D721Med (cell line): ENCODE measurements at places on chromosomes 3 and 15.
A peak's percentile ranks its signal among the peaks of the same experiment; 100 is the strongest.

- no peak for DNase-seq
Observed at GRCh38 chr3:117596503-117596902, 886.9 kb downstream of the TUSC7 start.

GRCh38 chr15:89341316-89342005 is 6.8 kb upstream of the POLG start:
- no peak for DNase-seq

DNA sequence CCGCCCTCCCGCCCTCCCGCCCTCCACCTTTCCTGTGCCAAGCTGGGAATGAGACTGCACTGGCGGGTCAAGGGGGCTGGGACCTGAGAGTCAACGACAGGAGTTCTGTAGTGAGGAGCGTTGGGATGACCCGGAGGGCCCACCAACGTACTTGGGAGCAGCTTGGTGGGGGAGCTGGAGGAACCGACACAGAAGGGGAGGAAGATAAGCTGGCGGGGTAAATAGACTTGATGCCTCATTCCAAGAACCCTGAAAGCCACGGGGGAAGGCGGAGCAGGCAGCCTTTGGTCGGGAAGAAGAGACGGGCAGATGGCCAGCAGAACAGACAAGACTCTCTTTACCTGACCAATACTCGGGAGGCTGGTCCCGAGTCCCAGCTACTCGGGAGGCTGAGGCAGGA is 277 bp downstream of the FMN1 start:
- DNase-seq: no peak

DNA sequence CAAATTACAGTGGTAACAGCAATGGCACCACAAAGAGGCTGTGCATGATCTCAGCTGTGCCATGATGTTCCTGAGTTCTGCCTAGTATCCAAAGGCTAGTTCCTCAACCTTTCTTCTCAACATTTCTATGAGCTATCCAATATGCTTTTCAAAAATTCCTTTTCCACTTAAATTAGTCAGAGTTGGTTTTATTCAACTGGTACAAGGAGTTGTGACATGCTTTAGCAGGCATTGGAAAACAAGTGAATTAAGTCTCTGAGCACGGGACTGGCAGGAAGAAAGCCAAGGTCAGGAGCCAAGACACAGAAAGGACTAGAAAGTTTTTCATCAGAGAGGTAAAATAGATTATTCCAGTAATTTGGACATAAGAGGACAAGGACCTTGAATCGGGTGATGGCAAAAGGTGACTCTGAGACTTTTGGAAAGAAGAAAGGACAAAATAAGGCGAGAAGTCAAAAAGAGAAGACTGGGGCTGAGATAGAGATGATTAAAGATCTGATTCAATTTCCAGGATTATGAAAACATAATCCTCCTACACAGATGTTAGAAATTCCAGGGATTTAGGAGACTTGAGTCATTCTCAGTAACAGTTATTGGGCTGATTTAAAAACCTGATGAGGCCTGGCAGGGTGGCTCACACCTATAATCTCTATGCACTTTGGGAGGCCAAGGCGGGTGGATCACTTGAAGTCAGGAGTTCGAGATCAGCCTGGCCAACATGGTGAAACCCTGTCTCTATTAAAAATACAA is 36.1 kb downstream of the PBRM1 start:
- peak; percentile 45 for DNase-seq

DNA sequence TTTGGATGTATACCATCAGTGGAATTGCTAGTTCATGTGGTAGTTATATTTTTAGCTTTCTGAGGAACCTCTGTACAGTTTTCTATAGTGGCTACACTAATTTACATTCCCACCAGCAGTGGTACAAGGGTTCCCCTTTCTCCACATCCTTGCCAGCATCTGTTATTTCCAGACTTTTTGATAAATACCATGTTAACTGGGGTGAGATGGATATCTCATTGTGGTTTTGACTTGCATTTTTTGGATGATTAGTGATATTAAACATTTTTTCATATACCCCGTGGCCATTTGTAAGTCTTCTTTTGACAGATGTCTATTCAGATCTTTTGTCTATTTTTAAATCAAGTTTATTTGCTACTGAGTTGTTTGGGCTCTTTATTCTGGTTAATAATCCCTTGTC is 455.6 kb upstream of the RARB start:
- no peak for DNase-seq

GRCh38 chr15:89150762-89151664 is 62.8 kb downstream of the ABHD2 start:
- no peak for DNase-seq

- DNase-seq: no peak
Observed at GRCh38 chr3:23845326-23846216, 39.8 kb downstream of the UBE2E1 start.

GRCh38 chr15:80890341-80891005 is 99.1 kb downstream of the MESD start:
- DNase-seq: no peak

GRCh38 chr3:59016930-59017616 is 32.8 kb downstream of the CFAP20DC start:
- no peak for DNase-seq

DNA sequence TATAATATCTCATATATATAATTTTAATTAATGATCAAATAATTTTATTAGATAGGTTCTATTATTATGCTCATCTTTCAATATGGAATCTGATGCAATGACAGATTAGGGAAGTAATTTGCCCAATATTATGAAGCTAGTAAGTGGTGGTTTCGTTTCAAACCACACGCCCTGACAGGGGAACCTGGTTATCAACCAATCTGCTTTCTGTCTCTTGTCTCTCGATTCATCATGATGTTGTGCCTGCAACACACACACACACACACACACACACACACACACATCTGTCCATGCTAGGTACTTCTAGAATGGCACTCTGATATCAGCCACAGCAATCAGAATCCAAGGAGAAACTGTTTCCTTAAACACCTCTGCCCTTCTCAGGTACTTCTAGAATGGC is 128.4 kb downstream of the ZBBX start:
- DNase-seq: no peak

GRCh38 chr15:70604666-70605315 is 158.6 kb downstream of the UACA start:
- no peak for DNase-seq

GRCh38 chr3:67883766-67884165 is 229.4 kb upstream of the SUCLG2 start:
- DNase-seq: no peak

GRCh38 chr15:89885611-89886010 is 8.2 kb downstream of the AP3S2 start:
- no peak for DNase-seq

- DNase-seq: no peak
Observed at GRCh38 chr3:192850451-192850981, 67.1 kb downstream of the MB21D2 start.

DNA sequence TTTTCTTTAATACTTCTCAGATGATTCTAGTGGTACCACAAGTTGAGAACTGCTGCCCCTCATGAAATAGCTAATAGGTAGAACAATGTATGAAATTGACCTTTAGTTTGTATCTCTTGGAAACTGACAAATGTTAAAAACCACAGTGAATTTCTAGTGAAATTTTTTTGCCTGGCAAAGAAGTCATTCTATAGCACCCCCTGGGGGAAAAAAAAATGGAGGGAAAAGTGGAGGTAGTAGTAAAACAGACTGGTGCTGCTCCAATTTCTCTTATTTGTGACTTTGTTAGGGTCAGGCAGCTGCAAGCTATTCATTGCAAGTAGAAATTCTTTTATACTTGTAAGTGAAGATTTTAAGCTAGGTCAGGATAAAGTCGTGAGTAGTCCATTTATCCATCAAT is 605.0 kb downstream of the NLGN1 start:
- no peak for DNase-seq

GRCh38 chr3:52477796-52478095 is 17.4 kb upstream of the STAB1 start:
- no peak for DNase-seq

GRCh38 chr3:95613993-95614392 is 1200.4 kb upstream of the EPHA6 start:
- no peak for DNase-seq

GRCh38 chr3:127706785-127707351 is 34.1 kb downstream of the ABTB1 start:
- DNase-seq: no peak

- DNase-seq: no peak
Observed at GRCh38 chr3:9898467-9899241, 4.0 kb upstream of the IL17RE start.

- DNase-seq: no peak
Observed at GRCh38 chr15:31598620-31599019, 272.0 kb downstream of the KLF13 start.

- DNase-seq: no peak
Observed at GRCh38 chr3:40989141-40990061, 209.9 kb upstream of the CTNNB1 start.

DNA sequence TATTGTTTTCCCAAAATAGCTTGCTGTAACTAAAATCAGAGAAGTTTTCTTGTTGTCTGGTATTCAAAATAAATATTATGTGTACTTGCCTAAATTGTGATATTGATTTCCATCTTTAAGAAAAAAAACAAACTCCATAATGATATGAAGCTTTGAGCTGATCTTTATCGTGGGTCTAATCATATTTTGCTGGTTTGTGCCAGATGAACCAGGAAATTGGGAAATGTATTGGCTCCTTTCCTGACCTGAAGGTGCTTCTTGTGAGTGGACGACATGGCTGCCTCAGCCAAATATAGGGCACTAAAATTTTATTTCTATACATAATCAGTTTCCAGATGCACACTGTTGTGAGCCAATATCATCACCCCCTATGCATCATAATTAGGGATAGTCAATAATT is 113.3 kb downstream of the DIPK2A start:
- DNase-seq: no peak

DNA sequence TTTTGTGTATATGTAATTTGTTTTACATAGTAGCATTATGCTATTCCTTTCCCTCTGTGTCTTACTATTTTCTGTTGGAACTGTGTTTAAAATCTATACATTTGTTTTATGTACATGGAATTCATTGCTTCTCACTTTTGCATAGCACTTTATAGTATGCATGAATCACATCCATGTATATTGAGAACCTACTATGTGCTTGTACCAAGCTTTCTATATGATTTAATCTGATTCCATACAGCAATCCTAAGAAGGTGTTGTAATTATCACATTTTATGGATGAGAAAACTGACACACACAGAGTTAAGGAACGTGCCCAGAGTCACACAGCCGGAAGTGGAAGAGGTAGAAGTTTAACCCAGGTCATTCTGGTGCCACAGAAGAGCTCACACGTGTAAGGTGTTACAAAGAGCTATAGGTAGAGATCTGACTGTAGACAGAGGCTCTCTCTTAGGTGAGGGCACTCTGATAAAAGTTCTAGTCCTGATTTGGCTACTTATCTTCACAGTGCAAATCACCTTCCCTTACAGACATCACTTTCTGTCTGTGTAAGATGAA is 3.5 kb upstream of the SMAD3 start:
- no peak for DNase-seq
